Naive thymus-derived CD8-positive, alpha-beta T cell (primary cell): ENCODE measurements at places on chromosomes 11 and 22. TPM values are rescaled to one million over a fixed set of nuclear protein-coding genes. Genes with fewer than 3 reads are reported as not detected.

DNA sequence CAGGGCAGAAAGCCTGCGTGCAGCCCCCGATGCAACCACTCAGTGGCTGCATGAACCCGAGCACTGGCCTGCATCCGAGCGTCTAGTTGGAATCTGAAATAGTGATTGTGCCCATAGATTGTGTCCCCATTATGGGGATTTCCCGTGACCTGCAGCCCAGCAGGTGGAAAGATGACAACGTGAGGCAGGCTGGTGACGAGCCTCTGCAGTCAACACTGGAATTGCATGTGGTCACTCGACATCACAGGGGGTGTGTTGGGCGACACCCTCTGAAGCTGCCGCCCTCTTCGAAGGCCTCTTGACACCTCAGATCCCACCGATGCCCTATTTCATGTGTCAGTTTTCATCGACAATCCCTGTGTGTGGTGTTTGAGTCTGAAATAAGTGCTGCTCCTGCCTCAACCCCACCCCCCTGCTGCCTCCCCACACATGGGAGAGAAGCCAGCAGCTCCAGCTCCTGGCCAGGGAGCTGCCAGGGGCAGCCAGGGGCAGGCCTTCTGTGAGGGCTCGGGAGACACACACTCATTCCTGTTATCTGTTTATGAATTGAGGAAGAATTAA lies 172.0 kb upstream of the B3GAT1 start:
- no peak for DNase-seq

- DNase-seq = no peak
Measured at GRCh38 chr22:34702279-34702678, 363.7 kb upstream of the ISX start.

GRCh38 chr11:4682623-4683419 lies 14.8 kb downstream of the OR51E2 start:
- DNase-seq = no peak

DNA sequence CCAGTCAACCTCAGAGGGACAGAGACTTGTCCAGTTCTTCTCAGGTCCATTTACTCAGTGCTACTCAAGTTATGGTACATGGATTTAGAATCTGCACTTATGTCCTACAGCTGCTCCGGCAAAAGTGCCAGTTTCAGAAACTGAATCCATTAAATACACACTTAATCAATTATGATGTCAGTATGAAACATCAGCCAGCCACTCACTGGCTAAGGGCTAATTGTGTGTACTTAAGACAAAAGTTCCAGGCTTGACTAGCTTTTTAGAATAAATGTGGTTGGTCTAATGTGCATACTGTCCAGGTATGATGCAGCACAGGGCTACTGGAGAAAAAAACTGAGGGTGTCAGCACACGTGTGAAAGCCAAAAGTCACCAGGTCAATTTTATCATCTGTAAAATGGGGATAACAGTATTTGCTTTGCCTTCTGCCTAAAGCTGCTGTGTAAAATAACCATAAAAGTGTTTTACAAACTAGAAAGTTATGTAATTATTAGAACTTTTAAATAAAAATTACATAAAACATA lies 55.4 kb upstream of the CYP2D6 start:
- no peak for DNase-seq

DNA sequence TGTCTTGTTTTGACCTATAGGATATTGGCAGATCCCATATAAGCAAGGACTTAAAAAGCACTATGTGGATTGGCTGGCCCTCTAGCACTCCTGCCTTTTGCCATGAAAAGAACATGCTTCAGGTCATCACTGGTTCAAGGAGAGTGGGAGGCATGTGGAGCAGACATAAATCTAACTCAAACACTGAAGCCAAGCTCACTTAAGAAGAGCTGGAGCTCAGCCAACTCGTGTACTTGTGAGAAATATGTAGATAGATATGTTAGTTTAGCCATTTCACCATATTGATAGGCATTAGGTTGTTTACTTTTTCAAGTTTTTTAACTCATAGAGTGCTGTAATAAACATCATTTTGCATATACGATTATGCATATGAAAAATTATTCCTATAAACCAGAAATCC lies 19.9 kb upstream of the BBOX1 start:
- no peak for DNase-seq

- DNase-seq = no peak
Measured at GRCh38 chr22:46676881-46677280, 56.7 kb downstream of the GRAMD4 start.

- peak; percentile 14 for DNase-seq
Measured at GRCh38 chr11:123235117-123235655, 40.1 kb upstream of the CLMP start.

MUC6 gene
- not detected for total RNA-seq
